ENCODE measurements at places on chromosomes 3 and 15.

DNA sequence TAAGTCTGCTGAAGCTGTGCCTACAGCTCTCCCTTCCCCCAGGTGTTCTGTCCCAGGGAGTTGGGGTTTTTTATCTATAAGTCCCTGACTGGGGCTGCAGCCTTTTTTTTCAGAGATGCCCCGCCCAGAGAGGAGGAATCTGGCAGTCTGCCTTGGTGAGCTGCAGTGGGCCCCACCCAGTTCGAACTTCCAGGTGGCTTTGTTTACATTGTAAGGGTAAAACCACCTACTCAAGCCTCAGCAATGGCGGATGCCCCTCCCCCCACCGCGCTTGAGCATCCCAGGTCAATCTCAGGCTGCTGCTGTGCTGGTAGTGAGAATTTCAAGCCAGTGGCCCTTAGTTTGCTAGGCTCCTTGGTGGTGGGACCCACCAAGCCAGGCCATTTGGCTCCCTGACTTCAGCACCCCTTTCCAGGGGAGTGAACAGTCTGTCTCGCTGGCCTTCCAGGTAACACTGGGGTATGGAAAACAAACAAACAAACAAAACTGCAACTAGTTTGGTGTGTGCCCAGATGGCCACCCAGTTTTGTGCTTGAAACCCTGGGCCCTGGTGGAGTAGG is 189.4 kb downstream of the MFSD1 start:
- no peak for DNase-seq

GRCh38 chr15:31024330-31024729 is 32.9 kb upstream of the MTMR10 start:
- DNase-seq, result no peak

- DNase-seq, result no peak
Measured at GRCh38 chr3:193842029-193842798, 249.2 kb downstream of the OPA1 start.

GRCh38 chr15:42338500-42338899 is 20.8 kb upstream of the CAPN3 start:
- no peak for DNase-seq

DNA sequence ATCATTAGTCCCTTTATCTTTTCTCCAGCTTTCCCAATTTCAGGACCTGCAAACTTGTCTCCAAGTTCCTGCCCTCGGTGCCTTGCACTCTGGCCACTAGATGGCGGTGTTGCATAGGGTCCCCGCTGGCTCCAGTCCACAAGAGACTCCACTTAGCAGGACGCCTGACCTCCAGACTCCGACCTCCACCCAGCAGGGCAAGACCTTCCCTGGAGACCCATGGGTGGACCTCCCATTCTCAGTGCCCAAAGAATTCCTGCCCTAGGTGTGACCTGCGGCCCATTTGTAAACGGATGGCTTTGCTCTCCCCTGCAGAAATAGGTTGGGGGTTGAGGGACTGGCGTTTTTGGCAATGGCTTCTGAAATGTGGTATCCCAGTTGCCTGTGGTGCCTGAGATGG is 82.6 kb downstream of the LSM3 start:
- DNase-seq, result peak; percentile 67
